ENCODE measurements at places on chromosomes 1 and 21.

GRCh38 chr1:53406551-53407235, 52.5 kb upstream of the DMRTB1 start:
- no peaks in the 10 kb centered on the region for H3K36me3 ChIP-seq
- H3K4me3 ChIP-seq = no peak overlapping the region
- DNase-seq = no peak
- H3K4me1 ChIP-seq = no peaks in the 10 kb centered on the region
- H3K27me3 ChIP-seq = peaks cover 28% of the 10 kb centered on the region
- H3K27ac ChIP-seq = no peak overlapping the region

GRCh38 chr1:66752671-66753371, 562 bp downstream of the DYNLT5 start:
- no peak overlapping the region for H3K27ac ChIP-seq
- DNase-seq = no peak
- no peaks in the 10 kb centered on the region for H3K27me3 ChIP-seq

GRCh38 chr1:29833581-29833980, 597.3 kb downstream of the PTPRU start:
- no peak for DNase-seq
- H3K27ac ChIP-seq = no peak overlapping the region
- H3K4me1 ChIP-seq = no peaks in the 10 kb centered on the region
- H3K27me3 ChIP-seq = no peaks in the 10 kb centered on the region

DNA sequence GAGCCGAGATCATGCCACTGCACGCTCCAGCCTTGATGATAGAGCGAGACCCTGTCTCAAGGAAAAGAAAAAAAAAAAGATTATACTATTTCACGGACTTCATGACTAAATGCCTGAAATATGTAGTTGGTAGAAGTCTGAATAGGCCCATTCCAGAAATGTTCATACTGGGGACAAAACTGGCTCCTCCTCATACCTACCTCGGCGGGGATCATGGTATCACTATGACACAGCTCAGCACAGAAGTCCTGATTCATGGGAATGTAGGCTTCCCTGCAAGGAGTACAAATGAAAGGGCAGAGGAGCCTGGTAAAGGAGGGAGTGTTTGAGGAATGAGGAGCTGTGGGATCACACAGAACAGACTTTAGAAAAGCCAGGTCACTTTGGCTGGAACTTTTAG, 5.0 kb downstream of the SPATA46 start:
- no peaks in the 10 kb centered on the region for H3K36me3 ChIP-seq
- peaks cover 2% of the 10 kb centered on the region for H3K27me3 ChIP-seq
- H3K4me1 ChIP-seq = no peaks in the 10 kb centered on the region
- no peak for DNase-seq
- no peak overlapping the region for H3K4me3 ChIP-seq

DNA sequence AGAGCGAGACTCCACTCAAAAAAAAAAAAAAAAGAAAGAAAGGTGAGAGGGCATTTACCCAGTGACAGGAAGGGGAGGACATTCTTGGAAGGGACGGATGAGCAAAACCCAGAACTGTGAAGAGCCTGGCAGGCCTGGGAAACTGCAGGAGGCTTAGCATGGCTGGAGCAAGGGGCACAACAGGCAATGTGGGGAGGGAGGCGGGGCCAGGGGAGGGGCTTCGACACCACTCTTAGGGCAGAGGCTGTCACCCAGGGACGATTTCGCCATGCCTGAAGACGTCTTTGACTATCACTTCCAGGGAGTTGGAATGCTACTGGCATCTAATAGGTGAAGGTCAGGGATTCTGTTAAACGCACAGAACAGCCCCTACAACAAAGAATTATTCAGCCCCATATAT, 184.0 kb downstream of the HUNK start:
- no peaks in the 10 kb centered on the region for H3K4me1 ChIP-seq
- peaks cover 4% of the 10 kb centered on the region for H3K27me3 ChIP-seq
- no peak overlapping the region for H3K4me3 ChIP-seq
- H3K36me3 ChIP-seq = no peaks in the 10 kb centered on the region
- no peak overlapping the region for H3K27ac ChIP-seq
- DNase-seq = no peak

DNA sequence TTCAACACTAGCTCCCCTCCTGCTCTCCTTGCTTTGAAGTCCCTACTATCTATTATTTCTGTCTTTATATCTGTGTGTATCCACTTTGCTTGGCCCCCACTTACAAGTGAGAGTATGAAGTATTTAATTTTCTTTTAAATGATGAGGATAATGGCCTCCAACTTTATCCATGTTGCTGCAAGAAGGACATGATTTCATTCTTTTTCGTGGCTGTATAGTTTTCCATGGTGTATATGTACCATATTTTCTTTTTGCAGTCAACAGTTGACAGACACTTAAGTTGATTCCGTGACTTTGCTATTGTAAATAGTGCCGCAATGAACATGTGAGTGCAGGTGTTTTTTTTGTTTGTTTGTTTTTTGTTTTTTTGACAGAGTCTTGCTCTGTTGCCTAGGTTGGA, 365.6 kb downstream of the ZP4 start:
- H3K27me3 ChIP-seq = no peaks in the 10 kb centered on the region
- no peaks in the 10 kb centered on the region for H3K36me3 ChIP-seq
- H3K4me3 ChIP-seq = no peak overlapping the region
- no peak for DNase-seq

DNA sequence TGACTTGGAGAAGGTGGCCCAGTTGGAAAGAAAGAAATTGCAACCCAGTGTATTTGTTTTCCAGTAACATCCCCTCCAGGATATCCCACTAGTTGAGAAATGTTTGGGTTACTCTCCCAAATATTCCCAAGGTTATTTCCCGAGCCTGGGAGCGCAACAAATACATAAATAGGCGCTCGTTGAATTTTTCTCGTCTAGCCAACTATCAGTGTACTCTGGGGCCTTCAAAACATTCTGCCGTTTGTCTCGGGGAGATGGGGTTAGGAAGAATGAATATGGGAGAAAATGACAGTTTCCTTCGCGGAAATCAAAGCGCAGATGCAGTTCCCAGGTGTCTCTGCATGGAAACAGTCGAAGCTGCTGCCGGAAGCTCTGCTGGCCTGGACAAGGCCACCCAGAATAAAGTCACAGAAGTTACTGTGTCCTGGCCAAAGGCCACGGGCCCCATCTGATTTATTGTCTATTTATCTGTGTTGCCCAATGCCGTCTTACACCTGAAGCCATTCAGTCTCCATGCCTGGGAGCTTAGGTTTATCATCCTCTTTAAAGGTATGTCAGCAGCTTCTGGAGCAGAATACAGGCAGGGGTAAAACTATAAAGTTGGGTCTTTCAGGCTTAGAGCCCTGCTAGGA, 1.0 kb downstream of the C1orf115 start:
- no peaks in the 10 kb centered on the region for H3K36me3 ChIP-seq
- no peaks in the 10 kb centered on the region for H3K27me3 ChIP-seq
- H3K4me3 ChIP-seq = no peak overlapping the region
- no peaks in the 10 kb centered on the region for H3K4me1 ChIP-seq
- DNase-seq = no peak

- H3K4me1 ChIP-seq = 0 out of 2 replicates have a peak, but pooled peaks cover 4% of the 10 kb centered on the region
- no peaks in the 10 kb centered on the region for H3K36me3 ChIP-seq
- no peak for DNase-seq
- no peak overlapping the region for H3K4me3 ChIP-seq
- H3K27ac ChIP-seq = no peak overlapping the region
Observed at GRCh38 chr1:197933016-197933415, 15.8 kb downstream of the LHX9 start.

DNA sequence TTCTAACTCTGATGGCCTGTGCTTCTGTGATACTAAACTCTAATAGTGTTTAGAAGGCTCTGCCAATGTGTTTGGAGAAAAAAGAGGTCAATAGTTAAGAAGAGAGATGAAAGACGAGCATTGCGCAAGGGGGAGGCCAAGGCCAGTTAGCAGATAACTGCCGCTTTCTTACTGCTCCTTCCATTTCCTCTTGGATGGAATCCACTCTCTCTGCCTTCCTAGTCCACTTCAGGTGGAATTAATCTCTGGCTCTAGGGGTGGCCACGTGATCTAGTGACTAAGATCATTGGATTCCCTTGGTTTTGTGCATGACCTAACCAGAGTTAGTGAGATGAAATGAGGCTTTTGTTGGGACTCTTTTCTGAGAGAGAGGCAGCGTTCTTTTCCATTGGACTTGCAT, 148.3 kb downstream of the ACTL8 start:
- no peak overlapping the region for H3K27ac ChIP-seq
- no peaks in the 10 kb centered on the region for H3K27me3 ChIP-seq
- H3K4me1 ChIP-seq = no peaks in the 10 kb centered on the region
- no peak for DNase-seq
- no peak overlapping the region for H3K4me3 ChIP-seq

GRCh38 chr1:53477651-53478501, 18.7 kb downstream of the DMRTB1 start:
- no peak overlapping the region for H3K27ac ChIP-seq
- no peaks in the 10 kb centered on the region for H3K36me3 ChIP-seq
- DNase-seq = no peak
- peaks cover 19% of the 10 kb centered on the region for H3K27me3 ChIP-seq
- no peaks in the 10 kb centered on the region for H3K4me1 ChIP-seq

DNA sequence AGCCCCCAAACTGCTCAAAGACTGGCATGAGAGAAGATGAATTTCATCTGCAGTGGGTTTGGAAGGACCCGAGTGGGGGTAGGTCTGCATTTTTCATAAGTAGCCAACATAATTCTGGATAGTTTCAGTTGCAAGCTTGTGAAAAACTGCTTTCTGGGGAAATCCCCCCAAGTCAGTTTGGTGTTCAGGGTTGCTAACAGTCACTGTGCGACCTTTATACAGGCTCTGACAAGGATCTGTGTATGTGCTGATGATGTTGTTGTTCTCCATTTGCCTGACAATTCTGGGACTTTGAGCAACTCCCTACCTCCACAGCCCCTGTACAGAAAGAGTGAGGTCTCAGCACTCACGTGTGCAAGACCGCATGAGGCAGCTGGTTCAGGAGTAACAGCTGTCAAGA, 87.9 kb downstream of the SUSD4 start:
- no peaks in the 10 kb centered on the region for H3K36me3 ChIP-seq
- DNase-seq = no peak
- H3K27ac ChIP-seq = no peak overlapping the region

DNA sequence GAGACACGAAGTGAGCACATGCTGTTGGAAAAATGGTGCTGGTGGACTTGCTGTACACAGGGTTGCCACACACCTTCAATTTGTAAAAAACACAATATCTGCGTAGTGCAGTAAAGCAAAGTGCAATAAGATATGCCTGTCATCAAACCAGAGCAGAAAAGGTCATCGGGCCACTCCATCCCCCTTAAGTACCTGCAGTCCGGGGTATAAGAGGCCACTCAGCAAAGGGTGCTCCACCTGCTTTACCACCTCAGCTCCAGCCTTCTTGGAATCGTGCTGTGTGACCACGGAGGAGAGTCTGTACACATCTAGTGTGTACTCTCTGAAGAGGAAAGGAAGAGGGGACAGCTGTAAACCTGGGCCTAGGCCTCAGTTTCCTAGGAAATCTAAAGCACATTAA, 10.9 kb downstream of the YARS1 start:
- no peaks in the 10 kb centered on the region for H3K27me3 ChIP-seq
- H3K36me3 ChIP-seq = peaks cover 87% of the 10 kb centered on the region
- H3K4me3 ChIP-seq = no peak overlapping the region

- H3K27ac ChIP-seq = no peak overlapping the region
- DNase-seq = no peak
- H3K4me3 ChIP-seq = no peak overlapping the region
- H3K4me1 ChIP-seq = no peaks in the 10 kb centered on the region
- H3K27me3 ChIP-seq = no peaks in the 10 kb centered on the region
Observed at GRCh38 chr1:186188736-186189135, 186.3 kb downstream of the TPR start.

- no peaks in the 10 kb centered on the region for H3K4me1 ChIP-seq
- no peaks in the 10 kb centered on the region for H3K27me3 ChIP-seq
- no peaks in the 10 kb centered on the region for H3K36me3 ChIP-seq
- no peak overlapping the region for H3K27ac ChIP-seq
- H3K4me3 ChIP-seq = no peak overlapping the region
Observed at GRCh38 chr1:22696610-22697009, 14.0 kb upstream of the EPHB2 start.

DNA sequence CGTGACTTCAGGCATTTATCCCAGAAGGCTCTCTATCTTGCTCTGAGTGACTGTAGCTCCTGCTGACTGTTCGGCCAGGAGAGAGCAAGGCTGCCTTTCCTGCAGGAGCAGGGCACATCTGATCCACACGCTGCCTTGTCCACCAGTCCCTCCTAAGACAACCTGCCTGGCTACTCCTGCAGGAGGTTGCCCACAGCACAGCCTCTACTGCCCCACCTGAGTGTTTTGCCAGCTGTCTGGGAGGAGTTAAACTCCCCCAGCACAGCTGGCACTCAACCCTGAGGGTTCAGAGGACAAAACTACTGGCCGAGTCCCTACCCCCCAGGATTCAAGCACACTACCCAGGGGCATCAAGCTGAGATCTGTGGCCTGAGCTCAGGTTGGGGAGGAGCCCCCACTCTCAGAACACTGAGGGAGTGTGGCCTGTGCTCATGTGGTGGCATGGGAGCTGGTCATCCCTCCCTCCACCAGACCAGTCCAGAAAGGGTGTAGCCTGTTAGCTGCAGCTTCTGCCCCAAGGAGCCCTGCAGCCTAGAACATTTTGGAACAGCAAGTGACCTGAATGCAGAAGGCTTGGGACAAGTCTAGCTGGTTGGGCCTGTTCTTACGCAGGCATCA, 237.3 kb downstream of the SLC44A5 start:
- H3K4me1 ChIP-seq = no peaks in the 10 kb centered on the region
- no peak overlapping the region for H3K27ac ChIP-seq
- no peaks in the 10 kb centered on the region for H3K36me3 ChIP-seq
- DNase-seq = no peak
- no peaks in the 10 kb centered on the region for H3K27me3 ChIP-seq
- H3K4me3 ChIP-seq = no peak overlapping the region

- no peaks in the 10 kb centered on the region for H3K27me3 ChIP-seq
- H3K27ac ChIP-seq = no peak overlapping the region
- H3K4me3 ChIP-seq = no peak overlapping the region
- no peak for DNase-seq
- peaks cover 39% of the 10 kb centered on the region for H3K36me3 ChIP-seq
Observed at GRCh38 chr1:224266915-224267856, 62.8 kb downstream of the NVL start.

- H3K36me3 ChIP-seq = no peaks in the 10 kb centered on the region
- no peak overlapping the region for H3K4me3 ChIP-seq
- no peak overlapping the region for H3K27ac ChIP-seq
- H3K4me1 ChIP-seq = no peaks in the 10 kb centered on the region
Observed at GRCh38 chr1:84883286-84883685, 9.7 kb downstream of the LPAR3 start.

- no peaks in the 10 kb centered on the region for H3K27me3 ChIP-seq
- peaks cover 27% of the 10 kb centered on the region for H3K36me3 ChIP-seq
- peaks cover 75% of the 10 kb centered on the region for H3K4me1 ChIP-seq
- no peak overlapping the region for H3K27ac ChIP-seq
- DNase-seq = no peak
Observed at GRCh38 chr1:154958681-154959425, 2.7 kb downstream of the PYGO2 start.

- H3K27me3 ChIP-seq = no peaks in the 10 kb centered on the region
- peaks cover 35% of the 10 kb centered on the region for H3K4me1 ChIP-seq
- DNase-seq = no peak
Observed at GRCh38 chr1:23745515-23745914, 2.2 kb downstream of the ELOA start.

GRCh38 chr1:158813164-158813563, 18.0 kb upstream of the MNDA start:
- no peaks in the 10 kb centered on the region for H3K4me1 ChIP-seq
- no peaks in the 10 kb centered on the region for H3K36me3 ChIP-seq
- no peak overlapping the region for H3K4me3 ChIP-seq
- peaks cover 18% of the 10 kb centered on the region for H3K27me3 ChIP-seq

GRCh38 chr1:91600431-91601337, 100.0 kb downstream of the CDC7 start:
- no peak overlapping the region for H3K27ac ChIP-seq
- H3K36me3 ChIP-seq = no peaks in the 10 kb centered on the region
- DNase-seq = no peak
- H3K4me3 ChIP-seq = no peak overlapping the region
- peaks cover 10% of the 10 kb centered on the region for H3K4me1 ChIP-seq

All from DND-41 (cell line).